ENCODE measurements at places on chromosomes 2 and 18.

- DNase-seq = no peak
Measured at GRCh38 chr2:19529677-19530076, 171.3 kb upstream of the OSR1 start.

DNA sequence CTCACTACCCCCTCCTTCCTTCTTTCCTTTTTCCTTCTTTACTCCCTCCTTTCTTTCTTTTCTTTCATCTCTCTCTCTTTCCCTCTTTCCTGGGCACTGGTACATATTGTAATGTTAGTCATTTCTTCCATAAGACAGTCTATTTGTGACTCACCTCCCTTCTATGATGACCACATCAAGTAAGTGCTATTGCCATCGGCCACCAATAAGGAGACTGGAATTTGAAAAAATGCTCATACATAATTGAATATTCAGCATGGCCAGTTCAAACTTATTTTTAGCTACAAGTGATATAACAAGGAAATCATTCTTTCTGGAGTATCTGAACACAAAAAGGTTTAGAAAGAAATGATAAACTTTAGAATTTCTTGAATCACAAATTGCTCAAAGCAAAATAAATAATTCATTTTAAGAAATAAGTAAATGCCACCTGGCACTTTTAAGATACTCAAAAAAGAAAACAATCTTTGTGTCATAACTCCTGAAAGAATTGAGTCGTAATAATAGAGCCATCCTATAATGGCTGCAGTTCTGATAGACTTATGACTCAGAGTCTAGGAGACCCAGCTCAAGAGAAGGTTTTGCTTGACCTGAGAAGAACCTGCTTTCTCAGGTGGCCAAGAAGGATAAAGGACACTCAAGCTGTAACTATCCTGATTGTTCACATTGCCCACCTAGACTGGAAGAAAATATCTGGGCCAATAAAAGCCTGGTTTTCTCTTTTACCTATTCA, 51.6 kb upstream of the CCBE1 start:
- no peak for DNase-seq

DNA sequence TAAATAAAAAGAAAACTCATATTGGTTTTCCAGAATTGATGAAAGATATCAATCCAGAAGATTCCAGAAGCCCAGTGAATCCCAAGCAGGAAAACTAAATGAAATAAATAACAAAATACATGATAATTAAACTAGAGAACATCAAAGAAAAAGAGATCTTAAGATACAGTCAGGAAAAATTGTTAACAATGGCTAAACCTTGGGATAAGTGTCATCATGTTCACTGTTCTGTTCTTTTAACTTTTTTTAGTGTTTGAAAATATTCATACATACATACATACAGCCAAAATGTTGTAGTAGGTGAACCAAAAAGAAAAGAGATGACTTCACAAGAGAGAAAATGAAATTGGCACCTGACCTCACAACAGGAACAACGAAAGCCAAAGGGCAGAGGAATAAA, 72.2 kb upstream of the MYCN start:
- DNase-seq = no peak

GRCh38 chr2:213065583-213066442, 85.6 kb downstream of the IKZF2 start:
- no peak for DNase-seq

GRCh38 chr2:147600223-147600622, 244.6 kb upstream of the ACVR2A start:
- no peak for DNase-seq

DNA sequence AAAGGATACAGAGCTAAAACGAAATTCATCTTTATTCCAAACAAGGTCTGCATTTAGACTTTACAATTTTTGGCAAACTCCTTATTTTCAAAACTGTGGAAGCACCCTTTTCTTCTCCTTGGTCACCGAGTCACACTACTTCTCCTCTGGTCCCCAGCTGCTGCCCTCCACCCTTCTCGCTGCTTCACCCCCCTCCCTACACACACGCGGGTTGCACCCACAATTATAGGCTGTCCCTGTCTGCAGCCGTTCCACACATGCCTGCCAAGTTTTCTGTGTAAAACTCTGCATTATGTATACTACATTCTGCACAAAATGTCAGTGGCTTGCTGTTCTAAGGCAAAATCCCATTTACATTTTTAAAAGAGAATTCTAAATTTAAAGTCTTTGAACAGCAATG, 63.5 kb downstream of the PTPN2 start:
- no peak for DNase-seq

DNA sequence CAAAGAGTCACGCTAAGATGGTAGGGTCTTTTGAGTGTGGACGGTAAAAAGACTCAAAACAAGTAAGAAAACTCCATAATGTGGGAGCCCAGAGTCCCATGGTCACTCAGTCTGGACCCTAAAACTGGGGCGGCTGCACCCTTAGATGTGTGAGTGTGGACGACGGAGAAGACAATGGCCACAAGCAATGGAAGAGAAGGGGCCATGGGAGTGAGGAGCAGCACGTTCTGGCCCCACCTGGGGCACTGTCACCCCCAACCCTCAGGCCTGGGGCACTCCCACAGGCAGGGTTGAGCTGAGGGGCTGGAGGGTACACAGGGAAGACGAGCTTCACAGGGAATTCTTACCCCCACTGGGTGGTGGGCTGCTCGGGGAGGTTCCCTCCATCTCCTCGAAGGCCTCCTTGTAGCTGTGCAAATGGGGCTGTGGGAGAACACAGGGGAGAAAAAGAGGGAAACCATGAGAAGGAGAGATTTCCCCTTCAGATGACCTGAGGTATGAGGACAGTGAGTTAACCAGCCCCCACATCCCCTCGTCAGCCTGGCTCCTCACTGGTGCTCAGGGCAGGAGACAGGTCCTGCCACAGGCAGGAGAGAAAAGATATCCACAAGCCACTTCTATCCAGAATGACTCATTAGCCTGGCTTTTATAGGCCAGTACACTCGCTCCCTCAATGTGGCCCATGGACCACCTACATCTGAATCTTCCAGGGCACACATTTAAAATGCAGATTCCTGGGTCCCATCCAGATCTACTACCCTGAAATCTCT, 167.9 kb downstream of the TNS1 start:
- no peak for DNase-seq

- DNase-seq = no peak
Measured at GRCh38 chr2:198628596-198628995, 824.2 kb downstream of the PLCL1 start.

DNA sequence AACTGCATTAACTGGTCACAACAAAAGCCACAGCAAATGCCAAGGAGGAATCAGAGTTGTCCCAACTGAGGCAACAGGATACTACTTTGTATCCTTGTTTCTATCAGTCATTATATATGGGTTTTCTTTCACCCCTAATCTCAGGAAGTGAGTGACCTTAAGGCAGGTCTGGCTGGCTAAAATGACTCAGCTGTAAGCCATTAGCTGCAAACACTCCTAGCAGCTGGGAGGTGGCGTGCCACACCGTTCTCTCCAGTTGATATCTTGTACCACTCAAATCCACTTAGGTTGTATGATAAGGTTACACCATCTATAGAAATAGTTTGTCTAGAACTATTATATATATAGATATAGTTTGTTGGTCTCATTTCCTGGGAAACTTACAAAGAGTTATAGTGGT, 171.1 kb upstream of the MC4R start:
- no peak for DNase-seq

- no peak for DNase-seq
Measured at GRCh38 chr2:56801214-56801613, 617.4 kb downstream of the CCDC85A start.

DNA sequence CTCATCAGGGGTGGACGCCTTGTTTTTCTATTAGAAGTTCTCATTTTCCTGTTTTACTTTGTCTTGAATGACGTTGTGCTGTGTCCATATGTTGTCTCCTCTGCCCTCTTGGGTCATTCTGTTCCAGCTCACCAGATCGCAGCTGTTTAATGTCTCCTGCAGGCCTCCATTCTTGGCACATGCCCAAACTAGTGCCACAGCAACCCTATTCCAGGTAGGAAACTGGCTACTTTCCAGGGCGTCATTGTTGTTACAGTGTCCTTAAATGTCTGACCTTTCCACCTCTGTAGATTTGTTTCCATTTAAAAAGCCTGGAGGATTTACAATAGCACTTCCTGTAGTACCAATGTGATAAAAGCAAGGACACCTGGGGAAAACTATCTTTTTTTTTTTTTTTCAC, 500.7 kb downstream of the METTL4 start:
- DNase-seq = no peak

DNA sequence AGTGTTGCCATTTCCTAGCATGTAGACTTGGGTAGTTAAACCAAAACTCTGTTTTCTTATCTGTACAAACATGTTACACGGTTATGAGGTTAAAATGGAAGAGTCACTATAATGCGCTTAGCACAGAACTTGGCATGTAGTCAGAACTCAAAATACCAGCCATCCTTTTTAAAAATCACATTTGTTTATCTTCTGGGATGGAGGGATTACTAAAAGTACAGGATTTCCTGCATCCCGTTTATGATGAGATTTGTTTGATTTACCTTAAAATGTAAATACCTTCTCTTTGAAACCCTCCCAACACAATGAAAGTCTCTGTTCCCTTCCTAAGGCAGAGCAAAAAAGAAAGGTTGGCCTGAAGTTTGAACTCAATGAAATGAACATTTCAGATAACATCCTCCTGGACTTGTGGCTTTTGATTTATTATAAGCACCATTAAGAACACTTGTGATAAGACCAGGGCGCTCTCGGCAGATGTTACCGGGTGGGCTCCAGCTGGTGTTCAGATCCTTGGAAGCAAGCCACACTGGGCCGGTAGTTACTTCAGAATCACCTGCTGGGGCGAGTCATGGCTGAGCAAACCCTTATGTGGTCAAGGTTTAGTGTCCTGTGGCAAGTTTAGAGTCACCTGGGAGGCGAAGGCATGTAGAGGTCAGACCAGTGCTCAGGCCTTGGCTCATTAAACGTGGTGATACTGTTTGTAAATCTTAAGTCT, 105.7 kb downstream of the MGAT5 start:
- no peak for DNase-seq

GRCh38 chr2:233979748-233980147, 62.6 kb downstream of the TRPM8 start:
- no peak for DNase-seq

GRCh38 chr2:178404368-178404767, 46.6 kb downstream of the PRKRA start:
- no peak for DNase-seq

GRCh38 chr2:235583144-235583543, 89.3 kb downstream of the AGAP1 start:
- no peak for DNase-seq

GRCh38 chr2:147952118-147952517, 68.4 kb downstream of the ORC4 start:
- DNase-seq = no peak

DNA sequence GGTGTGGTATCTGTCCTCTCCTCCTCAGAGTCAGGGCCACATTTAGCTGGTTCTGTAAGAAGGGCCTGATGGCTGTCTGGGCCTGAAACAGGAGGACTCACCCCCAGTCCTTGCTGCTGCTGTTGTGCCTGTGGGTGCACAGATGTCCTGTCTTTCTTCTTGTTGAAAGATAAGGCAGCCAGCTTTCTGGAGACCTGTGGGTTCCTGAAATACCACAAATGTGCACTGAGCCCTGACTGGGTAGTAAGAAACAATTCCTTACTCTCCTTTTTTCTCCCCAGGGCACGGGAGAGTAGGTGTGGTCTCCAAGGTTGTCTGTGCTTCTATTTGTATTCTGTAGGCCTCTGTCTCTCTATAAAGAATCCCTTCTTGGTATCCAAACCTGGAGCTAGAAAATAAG, 96.2 kb upstream of the DLX2 start:
- no peak for DNase-seq

DNA sequence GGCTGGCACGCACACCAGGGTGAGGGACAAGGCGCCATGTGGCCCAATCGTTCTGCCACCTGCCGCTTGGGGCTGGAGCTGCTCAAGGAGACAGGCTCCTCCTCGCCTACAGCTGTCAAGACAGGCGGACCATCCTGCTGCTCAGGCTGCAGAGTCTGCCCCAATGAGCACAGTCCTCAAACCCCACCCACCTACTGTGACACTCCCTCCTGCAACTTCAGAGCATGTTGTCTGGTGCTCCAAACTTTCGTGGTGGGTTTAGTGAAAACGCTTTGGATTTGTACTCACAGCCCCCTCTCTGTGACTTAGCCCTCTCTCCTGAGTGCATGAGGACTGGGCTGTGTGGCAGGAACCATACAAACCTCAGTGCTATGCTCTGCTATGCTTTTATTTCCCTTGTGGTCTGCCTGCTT, 23.2 kb upstream of the SLC35F6 start:
- no peak for DNase-seq

DNA sequence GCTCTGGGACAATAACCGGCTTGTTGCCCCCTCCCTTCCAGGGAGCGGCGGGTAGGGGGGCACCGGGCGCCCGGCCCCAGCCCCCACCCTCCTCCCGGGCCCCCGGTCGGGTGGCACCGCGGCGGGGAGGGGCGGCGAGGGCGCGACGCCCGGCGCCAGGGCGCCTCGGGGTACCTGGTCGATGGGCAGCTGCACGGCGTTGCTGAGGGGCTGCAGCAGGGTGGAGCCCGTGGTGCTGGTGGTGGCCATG, 193 bp downstream of the MBOAT2 start:
- DNase-seq = no peak

DNA sequence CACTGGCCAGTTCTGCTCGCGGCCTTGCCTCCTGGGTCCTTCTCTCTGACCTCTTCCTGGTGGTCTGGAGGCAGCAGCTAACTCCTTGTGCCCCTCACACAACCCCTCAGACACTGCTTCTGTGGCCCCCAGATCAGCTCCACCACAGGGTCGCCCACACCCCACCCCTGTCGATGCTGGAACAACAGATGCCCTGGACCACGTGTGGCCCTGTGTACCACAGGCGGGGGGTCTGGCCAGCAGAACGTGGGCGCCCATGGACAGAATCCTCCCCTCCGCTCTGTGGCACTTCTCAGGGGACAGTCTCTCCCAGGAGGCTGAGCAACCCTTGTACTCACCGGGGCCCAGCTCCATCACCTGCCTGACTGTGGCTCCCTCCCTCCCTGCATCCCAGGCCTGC, 245.6 kb downstream of the NDUFA10 start:
- no peak for DNase-seq

DNA sequence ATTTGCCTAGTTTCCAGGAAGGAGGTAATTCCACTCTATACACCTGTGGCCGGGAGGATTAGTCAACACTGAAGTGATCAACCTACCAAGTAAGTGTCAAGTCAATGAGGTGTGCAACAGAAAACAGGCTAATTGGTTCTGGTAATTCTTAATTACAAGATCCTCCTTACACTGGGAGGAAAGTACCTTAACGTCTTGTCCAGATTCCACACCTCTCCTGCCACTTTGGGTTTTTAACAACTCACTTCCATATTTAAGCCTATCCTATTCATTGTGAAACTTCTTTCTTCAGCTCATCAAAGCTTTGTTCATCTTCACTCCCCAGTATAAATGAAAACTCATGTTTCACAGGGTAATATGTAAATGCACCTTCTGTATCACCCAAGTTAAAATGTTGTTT, 22.0 kb upstream of the MAP4K4 start:
- no peak for DNase-seq

DNA sequence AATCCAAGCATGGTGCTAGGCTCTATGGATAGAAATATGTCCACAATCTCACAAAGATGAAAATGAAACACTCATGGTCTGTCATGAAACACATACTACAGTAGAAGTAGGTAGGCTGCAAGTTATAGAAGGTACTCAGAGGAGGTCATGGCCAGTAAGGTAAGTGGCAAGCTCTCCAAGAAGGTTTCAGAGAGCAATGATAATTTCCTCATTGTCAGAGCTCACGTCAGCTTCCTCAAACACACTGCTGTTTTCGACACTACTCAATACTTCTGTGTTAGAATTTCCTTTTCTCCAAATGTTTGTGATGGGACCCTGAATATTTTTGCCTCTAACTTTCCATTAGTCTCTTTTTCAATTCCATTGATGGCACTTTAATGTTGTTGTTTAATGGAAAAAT, 25.5 kb downstream of the CCDC141 start:
- no peak for DNase-seq
